ENCODE measurements at places on chromosomes 2 and 18. TPM values are rescaled to one million over a fixed set of nuclear protein-coding genes. Genes with fewer than 3 reads are reported as not detected.

Gene UBR3
- 75.7 TPM for total RNA-seq

Gene TMEM237
- 70.7 TPM for total RNA-seq

Gene PLEKHA3
- 12.0 TPM for total RNA-seq

Gene OTX1
- not detected for total RNA-seq

Gene CCDC150
- total RNA-seq: 3.8 TPM

Gene VIT
- total RNA-seq: 136 TPM

Gene LYPD6B
- 21.0 TPM for total RNA-seq

Gene ACMSD
- not detected for total RNA-seq

Gene DLGAP1
- 5.2 TPM for total RNA-seq

Gene TACR1
- 5.9 TPM for total RNA-seq

Gene AMER3
- total RNA-seq: not detected

Gene TMEM247
- total RNA-seq: not detected

Gene ACKR3
- 15.1 TPM for total RNA-seq

All from breast epithelium (tissue), 4 donors.